CD4-positive, alpha-beta T cell treated with Interleukin-1 beta for 1 hour (primary cell): ENCODE measurements at places on chromosomes 3 and 15.

GRCh38 chr15:61700803-61701202, 359.4 kb downstream of the VPS13C start:
- DNase-seq = no peak

GRCh38 chr15:25972141-25972675, 109.1 kb upstream of the ATP10A start:
- no peak for DNase-seq

DNA sequence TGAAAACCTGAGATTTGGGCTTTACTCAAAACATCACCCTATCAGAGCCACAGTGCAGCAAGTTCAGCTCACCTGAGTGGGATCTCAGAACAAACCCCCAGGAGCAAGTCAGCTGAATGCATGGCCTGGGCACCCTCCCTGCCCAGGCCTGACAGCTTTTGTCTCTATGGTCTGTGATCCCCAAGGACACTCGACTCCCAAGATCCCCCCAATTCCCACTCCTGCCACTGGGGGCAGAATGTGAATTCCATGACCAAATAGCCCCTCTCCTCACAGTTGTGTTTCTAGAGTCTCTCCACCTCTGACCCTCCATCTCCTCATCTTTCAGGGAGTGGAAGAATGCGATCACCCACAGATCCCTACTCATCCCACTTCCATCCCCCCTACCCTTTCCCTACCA, 58.9 kb downstream of the ZNF445 start:
- DNase-seq = no peak

GRCh38 chr3:67653425-67654098, 850 bp downstream of the SUCLG2 start:
- DNase-seq = no peak

- no peak for DNase-seq
Measured at GRCh38 chr3:15356176-15356575, 23.8 kb upstream of the SH3BP5 start.

DNA sequence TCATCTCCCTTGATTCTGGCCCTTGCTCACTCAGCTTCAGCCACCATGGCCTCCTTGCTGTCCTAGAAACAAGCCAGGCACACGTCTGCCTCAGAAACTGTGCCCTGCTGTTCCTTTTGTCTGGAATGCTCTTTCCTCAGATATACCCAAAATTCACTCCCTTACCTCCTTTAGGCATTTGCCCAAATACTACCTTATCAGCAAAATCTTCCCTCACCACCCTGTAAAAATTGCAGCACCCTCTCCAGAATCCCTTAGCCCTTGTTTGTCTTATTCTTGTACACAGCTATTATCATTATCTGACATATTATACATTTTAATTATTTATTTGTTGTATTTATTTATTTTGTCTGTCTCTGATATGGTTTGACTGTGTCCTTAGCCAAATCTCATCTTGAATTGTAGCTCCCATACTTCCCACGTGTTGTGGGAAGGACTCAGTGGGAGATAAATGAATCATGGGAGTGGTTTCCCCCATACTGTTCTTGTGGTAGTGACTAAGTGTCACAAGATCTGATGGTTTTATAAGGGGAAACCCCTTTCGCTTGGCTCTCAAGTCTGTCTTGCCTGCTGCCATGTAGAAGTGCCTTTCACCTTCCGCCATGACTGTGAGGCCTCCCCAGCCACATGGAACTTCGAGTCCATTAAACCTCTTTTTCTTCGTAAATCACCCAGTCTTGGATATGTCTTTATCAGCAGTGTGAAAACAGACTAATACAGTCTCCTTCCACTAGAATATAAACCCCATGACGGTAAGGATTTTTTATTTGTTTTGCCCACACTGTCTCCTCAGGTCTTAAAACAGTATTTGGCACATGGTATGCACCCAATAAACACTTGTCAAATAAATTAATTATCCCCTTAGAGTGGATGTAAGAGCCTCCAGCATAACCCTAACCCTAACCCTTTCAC, 60.0 kb upstream of the STT3B start:
- no peak for DNase-seq

- no peak for DNase-seq
Measured at GRCh38 chr15:37208146-37209040, 108.0 kb upstream of the MEIS2 start.
